Activated CD4-positive, alpha-beta memory T cell treated with anti-CD3 and anti-CD28 coated beads, Interleukin-2, amount 10 ng/mL, durations not matched to agents 7 days and 5 days (primary cell): ENCODE measurements at places on chromosomes 12 and 14. TPM values are rescaled to one million over a fixed set of nuclear protein-coding genes. Genes with fewer than 3 reads are reported as not detected.

Gene TAS2R19
- 1.3 TPM for total RNA-seq

Gene PAH
- not detected for total RNA-seq

Gene CTDSP2
- 141 TPM for total RNA-seq

Gene SLC39A5
- 1.2 TPM for total RNA-seq

DNA sequence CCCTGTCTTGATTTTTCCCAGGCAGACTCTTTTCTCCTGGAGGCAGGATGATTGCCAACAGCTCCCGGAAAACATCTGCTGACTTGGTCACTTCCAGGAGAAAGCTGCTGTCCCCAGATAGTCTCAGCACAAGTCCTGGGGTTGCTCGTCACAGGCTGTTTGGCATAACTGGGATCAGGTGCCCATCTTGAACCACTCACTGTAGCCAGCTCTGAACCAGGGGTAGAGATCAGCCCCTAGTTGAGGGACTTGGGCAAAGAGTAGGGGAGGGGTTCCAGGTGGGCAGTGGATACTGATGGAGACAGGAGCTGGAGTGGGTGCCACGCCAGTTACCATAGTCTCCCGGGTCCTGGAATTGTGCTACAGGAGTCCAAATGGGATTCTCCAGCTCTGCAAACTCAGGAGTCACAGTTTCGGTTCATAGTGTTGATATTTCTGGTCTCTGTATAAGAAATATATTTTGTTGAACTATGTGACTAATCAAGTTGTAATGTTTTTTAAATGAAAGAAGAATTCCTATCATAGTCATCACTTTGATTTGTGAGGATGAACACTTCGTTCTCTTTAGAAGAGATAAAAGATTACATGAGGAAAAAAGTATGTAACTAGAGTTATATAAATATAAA lies 1154.5 kb downstream of the AACS start:
- no peaks in the 10 kb centered on the region for H3K36me3 ChIP-seq
- H3K27ac ChIP-seq = no peak overlapping the region
- H3K27me3 ChIP-seq = no peaks in the 10 kb centered on the region
- H3K4me3 ChIP-seq = no peak overlapping the region

DNA sequence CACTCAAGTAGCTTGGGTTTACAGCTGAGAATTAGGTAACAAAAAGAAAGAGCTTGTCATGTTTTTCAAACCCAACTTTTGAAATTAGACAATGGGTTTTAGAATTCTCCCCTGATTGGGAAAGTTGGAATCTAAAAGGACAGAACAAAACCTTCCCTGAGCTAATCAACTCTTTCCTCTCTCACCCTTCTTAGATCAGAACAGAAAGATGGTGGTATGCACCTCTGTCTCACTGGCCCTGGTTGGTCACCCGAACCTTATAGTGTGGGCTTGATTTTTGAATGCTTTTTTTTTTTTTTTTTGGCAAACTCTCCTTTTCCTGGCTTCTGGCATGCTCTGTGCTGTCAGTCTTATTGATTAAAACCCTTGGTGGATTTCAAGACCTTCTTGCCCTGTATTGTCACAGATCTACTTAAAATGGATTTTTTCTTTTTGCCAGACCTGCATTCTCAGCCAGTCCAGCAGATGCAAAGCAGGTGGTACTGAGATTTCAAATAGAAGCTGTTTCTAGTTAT lies 251.1 kb upstream of the RMST start:
- no peaks in the 10 kb centered on the region for H3K4me1 ChIP-seq
- DNase-seq = no peak
- H3K36me3 ChIP-seq = no peaks in the 10 kb centered on the region
- H3K27ac ChIP-seq = no peak overlapping the region
- H3K4me3 ChIP-seq = no peak overlapping the region

- no peaks in the 10 kb centered on the region for H3K4me1 ChIP-seq
- no peaks in the 10 kb centered on the region for H3K27me3 ChIP-seq
- DNase-seq = no peak
These were observed 94.7 kb downstream of the SYNE3 start for GRCh38 chr14:95421741-95422140.

- H3K27me3 ChIP-seq = no peaks in the 10 kb centered on the region
- H3K27ac ChIP-seq = no peak overlapping the region
- no peaks in the 10 kb centered on the region for H3K4me1 ChIP-seq
- no peak for DNase-seq
These were observed 28.1 kb upstream of the PPM1A start for GRCh38 chr14:60220917-60221316.

DNA sequence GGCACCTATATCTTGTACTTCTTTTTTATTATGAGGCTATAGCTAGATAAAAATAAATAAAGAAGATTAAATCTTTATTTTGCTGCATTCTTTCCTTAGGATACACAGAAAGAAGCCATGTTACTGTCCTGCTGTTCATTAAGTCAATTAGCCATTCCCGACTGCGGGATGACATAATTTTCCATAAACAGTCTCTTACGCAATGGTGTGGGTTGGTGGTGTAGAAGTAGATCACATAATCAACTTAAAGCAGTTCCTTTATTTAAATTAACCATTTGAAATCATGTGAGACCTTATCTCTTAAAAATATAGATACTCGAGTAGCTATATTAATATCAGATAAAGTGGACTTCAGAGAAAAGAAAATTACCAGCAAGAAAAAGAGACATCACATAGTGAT lies 40.2 kb downstream of the TAOK3 start:
- H3K36me3 ChIP-seq = peaks cover 33% of the 10 kb centered on the region
- no peaks in the 10 kb centered on the region for H3K27me3 ChIP-seq
- H3K4me1 ChIP-seq = peaks cover 13% of the 10 kb centered on the region
- H3K27ac ChIP-seq = no peak overlapping the region

DNA sequence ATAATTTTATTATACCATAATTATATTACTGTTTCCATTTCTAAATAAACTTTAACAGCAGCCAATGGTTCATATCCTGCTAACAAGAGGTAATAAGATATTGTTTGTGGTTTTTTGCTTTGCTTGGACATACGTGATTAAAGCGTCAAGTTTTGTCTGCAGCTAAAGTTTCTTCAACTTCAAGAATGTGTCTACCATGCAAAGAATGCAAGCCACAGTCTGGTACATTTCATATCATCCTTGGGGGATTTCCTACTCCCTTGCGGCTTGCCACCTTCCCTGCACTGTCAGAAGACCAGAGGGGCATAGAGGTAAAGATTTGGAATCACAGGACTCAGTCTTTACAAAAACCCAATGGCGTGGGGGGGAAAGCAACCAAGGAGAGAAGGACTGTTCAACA lies 125.2 kb downstream of the MED13L start:
- H3K4me3 ChIP-seq = no peak overlapping the region
- peaks cover 6% of the 10 kb centered on the region for H3K4me1 ChIP-seq
- H3K36me3 ChIP-seq = no peaks in the 10 kb centered on the region
- no peak for DNase-seq

DNA sequence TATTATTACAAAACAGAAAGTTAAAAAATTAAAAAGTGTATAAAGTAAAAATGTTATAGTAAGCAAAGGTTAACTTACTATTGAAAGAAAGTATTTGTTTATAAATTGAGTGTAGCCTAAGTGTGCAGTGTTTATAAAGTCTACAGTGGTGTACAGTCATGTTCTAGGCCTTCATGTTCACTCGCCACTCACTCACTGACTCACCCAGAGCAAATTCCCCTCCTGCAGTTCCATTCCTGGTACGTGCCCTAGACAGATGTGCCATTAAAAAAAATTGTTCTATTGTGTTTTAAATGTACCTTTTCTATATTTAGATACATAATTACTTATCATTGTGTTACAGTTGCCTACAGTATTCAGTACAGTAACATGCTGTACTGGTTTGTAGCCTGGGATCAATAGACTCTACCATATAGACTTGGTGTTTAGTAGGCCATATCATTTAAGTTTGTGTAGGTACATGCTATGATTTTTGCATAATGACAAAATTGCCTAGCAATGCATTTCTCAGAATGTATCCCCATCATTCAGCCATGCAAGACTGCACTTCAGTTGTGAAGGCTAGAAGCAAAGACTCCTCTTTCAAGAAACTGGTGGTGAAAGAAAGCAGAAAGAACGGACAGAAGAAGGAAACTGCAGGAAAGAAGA lies 100.6 kb downstream of the DACT1 start:
- H3K27me3 ChIP-seq = peaks cover 17% of the 10 kb centered on the region
- no peaks in the 10 kb centered on the region for H3K36me3 ChIP-seq
